ENCODE measurements at places on chromosomes 13 and 19.

GRCh38 chr13:63631006-63631405 lies 2215.4 kb upstream of the PCDH20 start:
- DNase-seq, result no peak

- no peak for DNase-seq
Observed at GRCh38 chr19:18718015-18718526, 34.6 kb downstream of the CRTC1 start.

- DNase-seq, result no peak
Observed at GRCh38 chr13:52128714-52129700, at the start of gene NEK5. TSS of gene NEK5 (minus strand) at chr13:52129073. CDS start at chr13:52127482, 1,591 bp downstream.

DNA sequence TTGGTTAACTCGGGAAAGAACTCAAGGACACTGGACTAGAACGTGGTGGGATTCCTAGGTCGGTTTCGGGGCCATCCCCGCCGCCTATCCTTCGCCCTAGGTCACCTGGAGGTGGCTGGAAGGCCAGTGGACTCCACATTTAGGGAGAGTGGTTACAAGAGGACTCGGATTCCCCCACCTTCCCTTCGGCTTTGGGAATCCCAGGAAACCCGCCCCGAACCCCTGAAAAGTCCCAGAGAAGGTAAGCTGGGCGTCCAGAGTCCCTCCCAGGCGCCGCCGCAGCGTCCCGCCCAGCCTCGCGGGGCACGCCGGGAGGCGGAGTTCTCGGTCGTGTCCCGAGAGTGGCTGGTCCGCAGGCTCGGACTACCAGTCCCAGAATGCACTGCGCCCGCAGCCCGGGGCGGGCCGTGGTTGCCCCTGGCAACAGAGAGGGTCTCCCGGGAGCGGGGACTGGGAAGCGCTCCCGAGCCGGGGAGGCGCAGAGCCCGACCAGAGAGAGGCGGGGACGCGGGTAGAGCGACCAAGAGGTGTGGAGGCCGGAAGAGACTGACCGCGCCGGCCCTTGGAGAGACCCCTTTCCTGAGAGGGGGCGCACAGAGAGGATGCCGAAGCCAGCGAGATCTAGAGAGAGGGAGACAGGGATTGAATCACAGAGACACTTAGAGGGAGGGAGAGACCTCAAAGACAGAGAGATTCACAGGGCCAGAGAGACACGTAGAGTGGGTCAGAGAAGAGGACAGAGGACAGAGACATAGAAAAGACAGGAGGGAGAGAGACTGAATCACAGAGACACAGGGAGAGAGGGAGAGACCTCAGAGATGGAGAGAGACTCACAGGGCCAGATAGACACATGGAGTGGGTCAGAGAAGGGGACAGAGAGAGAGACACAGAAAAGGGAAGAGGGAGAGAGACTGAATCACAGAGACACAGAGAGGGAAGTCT lies 2.6 kb upstream of the PRKCG start:
- DNase-seq, result peak; percentile 76

DNA sequence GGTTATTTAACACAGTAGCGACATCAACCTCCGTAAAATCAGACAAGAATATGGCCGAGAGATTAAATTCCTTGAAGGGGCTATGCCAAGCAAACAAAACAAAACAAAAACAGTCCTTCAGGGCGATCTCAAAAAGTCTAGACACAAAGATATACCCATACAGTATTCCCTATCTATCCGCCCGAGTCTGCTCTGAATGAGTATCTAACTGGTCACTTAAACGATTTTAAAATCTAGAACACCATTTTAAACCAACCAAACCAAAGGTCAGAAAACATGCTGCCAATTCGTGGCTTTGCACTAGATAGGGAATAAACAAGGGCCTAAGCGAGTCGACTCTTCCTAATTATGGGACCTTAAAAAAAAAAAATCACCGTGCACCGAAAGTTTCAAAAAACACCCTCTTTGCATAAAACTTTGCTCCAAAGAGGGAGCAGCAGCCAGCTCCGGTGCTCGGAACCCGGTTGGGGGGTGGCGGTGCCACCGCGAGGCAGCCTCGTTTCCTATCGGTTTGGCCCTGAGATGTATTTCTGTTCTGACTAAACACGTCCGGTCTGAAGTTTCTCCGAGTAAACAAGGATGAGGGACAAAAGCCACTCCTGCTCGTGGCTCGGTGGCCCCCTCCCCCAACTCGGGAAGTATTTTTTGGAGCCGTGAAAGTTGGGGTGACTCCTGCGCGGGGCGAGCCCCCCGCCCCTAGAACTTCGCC lies 1.8 kb downstream of the HMGB1 start:
- DNase-seq, result no peak

DNA sequence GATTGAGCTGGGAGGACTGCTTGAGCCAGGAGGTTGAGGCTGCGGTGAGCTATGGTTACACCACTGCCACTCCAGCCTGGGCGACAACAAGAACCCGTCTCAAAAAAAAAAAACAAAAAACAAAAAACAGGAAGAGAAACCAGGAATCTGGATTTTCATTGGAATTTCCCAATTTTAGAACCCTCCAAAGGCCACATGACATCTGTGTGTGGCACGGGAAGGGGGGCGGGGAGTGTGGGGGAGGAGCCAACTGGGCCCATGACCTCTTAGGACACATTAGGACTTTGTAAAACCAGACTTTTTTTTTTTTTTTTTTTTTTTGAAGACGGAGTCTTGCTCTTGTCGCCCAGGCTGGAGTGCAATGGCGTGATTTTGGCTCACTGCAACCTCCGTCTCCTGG lies 21.2 kb upstream of the MYDGF start:
- no peak for DNase-seq

- no peak for DNase-seq
Observed at GRCh38 chr19:18282021-18282787, 782 bp upstream of the JUND start.

DNA sequence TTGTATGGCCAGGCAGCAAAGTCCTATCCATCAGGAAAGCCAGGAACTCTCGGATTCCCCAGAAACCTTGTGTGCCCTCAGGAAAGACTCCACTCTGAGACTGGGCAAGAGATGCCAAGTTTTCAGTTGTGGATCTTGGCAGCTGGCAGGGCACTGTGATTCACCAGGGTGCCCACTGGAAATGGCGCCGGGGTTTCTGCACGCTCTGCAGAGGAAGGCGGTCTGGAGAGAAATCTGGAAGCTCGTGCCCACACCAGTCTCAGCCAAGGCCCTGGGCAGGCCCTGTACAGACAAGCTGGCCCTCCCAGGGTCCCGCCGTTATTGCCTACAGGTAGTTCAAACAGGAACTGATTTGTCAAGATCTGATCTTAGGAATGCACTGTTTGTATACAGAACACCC lies 4.9 kb downstream of the NAPA start:
- DNase-seq, result no peak

DNA sequence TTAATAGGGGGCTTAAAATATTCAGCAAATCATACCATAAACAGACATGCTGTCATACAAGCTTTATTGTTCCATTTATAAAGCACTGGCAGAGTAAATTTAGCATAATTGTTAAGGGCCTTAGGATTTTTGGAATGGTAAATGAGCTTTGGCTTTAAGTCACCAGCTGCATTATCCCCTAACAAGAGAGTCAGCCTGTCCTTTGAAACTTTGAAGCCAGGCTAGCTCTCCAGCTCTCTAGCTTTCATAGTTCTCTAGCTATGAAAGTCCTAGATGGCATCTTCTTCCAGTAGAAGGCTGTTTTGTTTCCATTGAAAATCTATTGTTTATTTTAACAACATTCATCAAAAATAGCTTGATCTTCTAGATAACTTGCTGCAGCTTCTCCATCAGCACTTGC lies 420.8 kb upstream of the GPC6 start:
- DNase-seq, result no peak

DNA sequence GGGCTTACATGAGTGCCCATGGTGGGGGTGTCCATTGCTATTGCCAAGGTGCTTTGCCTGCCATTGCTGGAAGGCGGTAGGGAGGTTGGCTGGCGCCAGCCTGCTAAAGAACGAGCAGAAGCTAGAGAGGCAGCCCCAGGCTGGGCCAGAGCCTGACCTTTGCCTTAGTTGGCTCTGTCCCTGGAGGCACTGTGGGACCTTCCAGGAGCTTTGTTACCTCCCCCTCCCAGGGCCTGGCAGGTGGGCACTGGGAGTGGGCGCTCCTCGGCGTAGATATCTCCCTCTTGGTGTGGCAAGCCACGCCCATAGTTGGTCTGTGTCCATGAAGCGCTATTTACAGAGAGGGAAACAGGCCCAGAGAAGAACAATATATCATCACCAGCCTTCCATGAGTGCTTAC lies 2.3 kb upstream of the SLC25A42 start:
- no peak for DNase-seq

- no peak for DNase-seq
Observed at GRCh38 chr13:57302604-57303003, 135.6 kb downstream of the PRR20E start.

- peak; percentile 19 for DNase-seq
Observed at GRCh38 chr13:24228852-24229458, 68.4 kb downstream of the SPATA13 start.

- peak; percentile 95 for DNase-seq
Observed at GRCh38 chr13:44726214-44726613, 150.1 kb upstream of the TSC22D1 start.

DNA sequence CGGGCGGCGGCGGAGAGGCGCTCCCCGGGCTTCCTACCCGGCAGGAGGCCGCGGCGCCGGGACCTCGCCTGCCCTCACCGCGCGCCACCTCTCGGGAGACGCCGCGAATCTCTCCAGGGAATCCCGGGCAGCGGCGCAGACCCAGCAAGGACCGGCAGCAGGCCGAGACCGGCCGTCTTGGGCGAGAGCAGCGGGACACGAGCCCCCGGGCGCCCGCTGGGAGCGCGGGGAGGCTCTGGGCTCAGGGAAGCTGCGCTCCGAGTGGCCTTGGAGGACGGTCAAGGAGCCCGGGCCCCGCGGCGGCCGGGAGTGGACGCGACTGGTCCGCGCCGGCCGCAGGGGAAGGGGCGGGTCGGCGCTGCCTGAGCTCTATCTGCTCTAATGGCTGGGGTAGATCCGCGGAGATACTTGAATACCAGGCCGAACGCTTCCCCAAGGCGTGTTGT lies 14.7 kb downstream of the CDX2 start:
- DNase-seq, result no peak

- no peak for DNase-seq
Observed at GRCh38 chr19:6381030-6381750, 5.5 kb upstream of the PSPN start.

- no peak for DNase-seq
Observed at GRCh38 chr19:43526884-43527859, at the start of gene ETHE1. TSS of gene ETHE1 (minus strand) at chr19:43527201. CDS start at chr19:43527177, 24 bp downstream.

GRCh38 chr19:16527971-16528521 lies 14.2 kb downstream of the CHERP start:
- DNase-seq, result no peak

DNA sequence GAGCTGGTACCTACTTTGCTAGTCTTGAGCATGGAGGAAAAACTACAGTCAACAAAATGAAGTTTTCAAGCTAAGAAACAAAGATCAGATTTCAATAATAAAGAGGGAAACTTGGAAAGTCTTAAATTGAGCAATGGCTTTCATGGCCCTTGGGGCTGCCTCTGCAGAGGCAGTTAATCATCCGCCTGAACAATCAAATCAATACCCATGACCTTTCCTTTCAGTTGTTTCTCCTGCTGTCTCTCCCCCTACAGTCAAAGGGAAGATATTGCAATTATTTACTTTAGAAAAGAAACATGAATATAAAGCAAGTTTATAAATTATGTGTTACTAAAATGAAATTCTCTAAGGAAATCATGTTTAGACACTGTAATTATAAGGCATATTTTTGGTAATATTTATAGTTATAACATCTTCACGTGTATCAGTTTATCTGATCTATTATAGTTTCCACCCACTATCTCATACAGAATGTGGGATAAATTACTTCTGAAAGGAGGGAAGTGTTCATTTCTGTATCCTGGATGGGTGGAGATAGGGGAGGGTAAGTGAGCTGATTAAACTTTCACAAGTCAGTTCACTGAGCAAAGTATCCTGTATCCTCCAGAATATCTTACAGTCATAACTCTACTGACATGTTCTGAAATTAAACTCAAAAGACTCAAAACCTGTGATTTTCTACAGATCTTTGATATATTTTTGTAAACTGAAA lies 72.4 kb upstream of the TSC22D1 start:
- no peak for DNase-seq

- no peak for DNase-seq
Observed at GRCh38 chr19:30864391-30865215, 484.6 kb downstream of the TSHZ3 start.

- DNase-seq, result no peak
Observed at GRCh38 chr19:35447606-35448469, at the start of gene FFAR2. TSS of gene FFAR2 (plus strand) at chr19:35448257. CDS start at chr19:35449715, 1,458 bp downstream.

DNA sequence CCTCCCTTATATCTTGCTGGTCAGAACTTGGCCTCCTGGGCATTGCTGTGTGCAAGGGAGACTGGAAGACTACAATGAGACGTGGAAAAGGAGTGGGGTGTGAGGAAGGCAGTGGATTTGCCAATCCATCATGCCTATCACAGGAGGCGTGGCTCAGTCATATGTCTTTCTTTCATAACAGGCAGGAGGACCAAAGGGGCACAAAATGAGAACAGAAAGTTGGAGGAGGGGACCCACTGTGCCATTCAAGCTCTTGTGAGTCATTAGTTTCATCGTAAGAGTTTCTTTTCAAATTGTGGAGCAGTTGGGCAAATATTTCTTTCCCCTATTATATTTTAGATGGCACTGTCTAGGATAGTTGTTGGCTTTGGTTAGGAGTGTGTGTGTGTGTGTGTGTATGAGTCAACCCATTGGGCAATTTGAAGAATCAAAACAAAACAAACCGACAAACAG lies 471.5 kb downstream of the TSHZ3 start:
- DNase-seq, result no peak

- no peak for DNase-seq
Observed at GRCh38 chr13:74026753-74027152, 107.5 kb downstream of the KLF12 start.

DNA sequence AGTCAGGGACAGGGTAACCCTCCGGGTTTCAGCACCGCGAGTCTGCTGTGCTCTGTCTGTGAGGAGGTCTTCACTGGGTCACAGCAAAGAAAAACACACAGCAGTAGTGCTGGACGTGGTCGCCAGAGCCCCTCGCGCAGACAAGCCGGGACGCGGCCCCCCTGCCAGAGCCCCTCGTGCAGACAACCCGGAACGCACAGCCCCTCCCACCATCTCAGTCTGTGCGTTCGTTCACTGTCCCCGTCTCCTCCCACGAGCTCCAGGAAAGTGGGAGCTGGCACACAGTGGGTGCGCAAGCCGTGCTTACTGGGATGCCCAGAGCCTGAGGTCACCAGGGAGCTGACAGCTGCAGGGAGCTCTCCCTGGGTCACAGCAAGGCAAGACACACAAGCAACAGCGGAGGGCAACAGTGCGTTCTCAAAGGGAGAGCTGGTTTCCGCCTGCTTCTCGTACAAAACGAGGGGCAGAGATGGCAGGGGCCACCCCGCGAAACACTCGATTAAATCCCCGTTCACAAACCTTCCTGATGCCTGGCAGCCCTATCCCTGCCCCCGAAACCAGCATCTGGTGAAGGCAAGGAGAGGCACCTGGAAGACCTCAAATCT lies 3.2 kb upstream of the PLPP2 start:
- no peak for DNase-seq

GRCh38 chr13:113033054-113033850 lies 64.2 kb downstream of the MCF2L start:
- no peak for DNase-seq

Measured in fibroblast of skin of left biceps (primary cell).